ENCODE measurements at places on chromosomes 2 and 18.
A peak's percentile ranks its signal among the peaks of the same experiment; 100 is the strongest.

GRCh38 chr2:8754106-8754776, 72.4 kb downstream of the ID2 start:
- DNase-seq: peak; percentile 87

GRCh38 chr2:229520691-229521096, 193.7 kb downstream of the DNER start:
- DNase-seq: no peak

- DNase-seq: no peak
Measured at GRCh38 chr18:13233787-13234783, 15.5 kb downstream of the LDLRAD4 start.

GRCh38 chr2:177579486-177580036, 187.0 kb downstream of the AGPS start:
- no peak for DNase-seq

DNA sequence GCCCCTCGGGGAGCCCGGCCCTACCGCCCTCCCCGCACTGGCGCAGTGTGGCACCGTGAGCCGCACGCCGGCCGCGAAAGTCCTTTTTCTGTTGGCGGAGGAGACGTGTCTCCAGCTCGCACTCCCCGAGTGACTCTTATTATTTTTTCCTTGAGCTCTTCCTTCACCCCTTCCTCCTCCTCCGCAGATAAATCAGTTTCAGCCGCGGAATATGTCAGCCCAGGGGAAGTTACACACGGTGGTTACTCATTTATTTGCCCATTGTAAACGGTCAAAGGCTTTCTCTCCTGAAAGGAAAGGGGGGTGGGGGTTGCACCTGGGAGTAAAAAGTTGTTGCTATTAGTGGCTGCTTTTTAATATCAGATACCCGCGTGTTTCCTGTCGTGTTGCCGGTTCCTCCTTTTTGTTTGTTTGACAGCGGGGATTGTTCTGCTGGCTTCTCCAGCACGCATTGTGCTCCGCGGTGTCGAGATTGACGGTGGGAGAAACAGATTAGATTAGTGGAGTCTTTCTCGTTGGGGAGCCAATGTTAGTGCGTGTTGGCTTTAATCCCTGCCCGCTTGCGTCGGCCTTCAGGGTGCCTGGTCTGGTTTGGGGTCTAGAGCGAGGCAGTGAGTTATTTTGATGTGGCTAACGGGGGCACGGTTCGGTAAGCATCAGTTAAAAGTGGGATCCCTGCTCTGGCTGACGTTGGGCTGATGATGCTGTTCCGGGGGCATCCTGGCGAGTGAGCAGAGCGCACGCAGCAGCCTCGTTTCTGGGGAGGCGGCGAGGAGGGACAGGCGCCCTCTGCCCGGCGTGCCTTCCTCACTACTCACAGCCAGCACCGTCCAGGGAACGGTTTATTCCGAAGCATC, 1.6 kb downstream of the CRIM1 start:
- DNase-seq: peak; percentile 16

Measured in NCI-H446 (cell line).